ENCODE measurements at places on chromosomes 3 and 15.

GRCh38 chr15:74605795-74606150, 9.9 kb upstream of the CLK3 start:
- DNase-seq: no peak

GRCh38 chr3:144770281-144770680, 798.7 kb downstream of the DIPK2A start:
- no peak for DNase-seq

DNA sequence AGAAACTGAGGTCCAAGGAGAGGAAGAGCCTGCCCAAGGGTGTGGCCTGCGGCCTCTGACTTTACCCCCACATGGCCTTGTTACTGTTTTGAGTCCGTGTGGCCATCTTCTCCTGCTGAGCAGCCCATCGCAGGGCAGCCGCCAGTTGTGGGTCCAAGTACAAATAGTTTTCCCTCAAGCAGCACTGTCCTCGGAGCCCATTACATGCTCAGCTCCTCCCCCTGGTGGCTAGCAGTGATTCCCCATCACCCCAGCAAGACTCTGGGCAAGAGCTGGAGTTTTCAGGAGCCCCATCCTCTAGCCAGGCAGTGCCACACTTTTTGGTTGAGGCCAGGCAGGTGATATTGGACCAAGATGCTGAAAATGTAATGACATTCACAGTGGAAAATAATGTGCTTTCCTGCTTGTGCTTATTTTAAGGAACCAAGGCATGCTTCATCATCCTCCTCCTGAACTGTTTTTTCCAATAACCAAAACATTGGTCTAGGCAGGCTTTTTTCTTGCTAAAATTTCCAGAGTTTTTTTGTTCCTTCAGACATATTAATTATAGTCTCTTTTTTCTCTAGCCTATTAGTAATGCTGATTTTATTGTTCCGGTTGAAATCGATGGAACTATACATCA, 23.2 kb upstream of the VILL start:
- DNase-seq: peak; percentile 19

DNA sequence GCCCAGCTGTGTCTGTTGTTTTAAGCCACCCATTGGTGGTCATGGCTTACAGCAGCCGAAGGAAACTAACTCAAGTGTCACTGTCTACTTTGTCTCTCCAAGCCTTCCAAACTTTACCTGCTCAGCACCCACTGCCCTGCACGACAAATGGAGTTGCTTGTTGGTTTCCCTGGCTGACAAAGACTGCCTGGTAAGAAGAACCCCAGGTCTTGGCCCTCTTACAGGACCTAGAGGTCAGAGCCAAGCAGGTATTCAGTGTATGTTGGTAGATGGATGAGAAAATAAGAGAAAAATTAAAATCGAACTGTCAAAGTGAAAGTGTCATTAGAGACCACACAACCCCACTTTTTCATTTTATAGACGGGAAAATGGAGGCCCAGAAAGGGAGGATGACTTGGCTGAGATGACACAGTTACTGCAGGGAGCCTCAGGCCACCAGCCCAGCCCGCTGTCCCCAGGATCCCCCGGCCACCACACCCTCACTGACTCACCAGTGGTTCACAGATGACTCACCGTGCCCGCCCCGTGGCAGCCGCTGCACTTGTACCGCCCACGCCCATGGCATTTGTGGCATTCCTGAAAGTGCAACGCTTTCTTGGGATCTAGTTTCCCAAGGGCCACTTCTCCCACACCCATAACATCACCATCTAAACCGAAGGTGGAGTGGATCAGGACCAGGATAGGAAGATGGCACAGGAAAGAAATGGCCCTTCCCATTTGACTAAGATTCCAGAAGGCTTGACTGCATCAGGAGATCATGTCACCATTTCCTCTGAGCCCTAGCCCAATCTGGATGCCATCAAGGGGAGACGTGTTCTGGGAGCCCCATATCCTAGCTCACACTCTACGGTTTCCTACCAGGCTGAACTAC, 15.2 kb downstream of the SSUH2 start:
- no peak for DNase-seq

DNA sequence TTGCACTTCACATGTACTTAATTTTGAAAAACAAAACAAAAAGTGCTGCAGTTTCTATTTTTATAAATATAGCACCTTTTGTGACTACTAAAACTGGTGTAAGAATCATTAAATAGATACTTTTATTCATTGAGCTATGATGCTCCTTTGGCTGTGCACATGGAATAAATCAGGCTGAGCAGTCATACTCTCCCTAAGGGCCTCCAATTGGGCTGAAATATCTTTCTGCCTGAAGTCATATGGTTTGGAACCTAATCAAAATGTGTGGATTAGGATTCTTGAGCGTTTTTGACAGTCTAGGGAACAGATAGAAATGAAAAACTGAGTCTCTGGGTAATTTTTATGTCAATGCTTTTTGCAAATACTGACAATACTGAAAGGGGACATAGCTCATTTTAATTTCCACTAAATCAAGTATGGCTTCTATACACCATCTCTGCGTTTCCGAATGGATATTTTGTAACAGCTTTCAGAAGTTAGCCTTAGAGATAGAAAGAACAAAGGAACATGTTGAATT, 392.2 kb upstream of the ROBO1 start:
- no peak for DNase-seq

GRCh38 chr3:179045719-179046402, 25.7 kb downstream of the ZMAT3 start:
- DNase-seq: no peak

- DNase-seq: no peak
Observed at GRCh38 chr3:133928903-133929607, 33.4 kb upstream of the RAB6B start.

GRCh38 chr3:107977221-107978130, 113.4 kb downstream of the CD47 start:
- DNase-seq: no peak

- DNase-seq: peak; percentile 46
Observed at GRCh38 chr15:81023483-81024264, 23.0 kb downstream of the TLNRD1 start.

- DNase-seq: no peak
Observed at GRCh38 chr3:188567478-188568195, 413.7 kb downstream of the LPP start.

DNA sequence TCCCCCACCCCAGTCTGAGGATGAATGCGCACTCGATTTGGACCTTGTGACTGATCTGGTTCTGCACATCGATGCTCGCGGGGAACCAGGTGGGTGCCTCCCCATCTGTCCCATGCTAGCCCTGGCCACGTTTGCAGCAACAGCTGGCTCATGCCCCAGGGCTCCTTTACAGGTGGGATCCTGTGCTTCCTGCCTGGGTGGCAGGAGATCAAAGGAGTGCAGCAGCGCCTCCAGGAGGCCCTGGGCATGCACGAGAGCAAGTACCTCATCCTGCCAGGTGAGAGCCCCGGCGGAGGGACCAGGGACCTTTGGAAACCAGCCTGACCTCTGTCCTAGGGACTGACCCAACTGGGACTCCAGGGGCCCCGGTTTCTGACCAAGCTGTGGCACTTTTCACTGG, 44.3 kb downstream of the DHX30 start:
- DNase-seq: no peak

- no peak for DNase-seq
Observed at GRCh38 chr3:172354931-172355499, 93.2 kb downstream of the GHSR start.

GRCh38 chr3:169432708-169433432, 230.6 kb downstream of the MECOM start:
- DNase-seq: no peak

GRCh38 chr3:190646996-190647395, 133.1 kb downstream of the IL1RAP start:
- DNase-seq: no peak

GRCh38 chr3:132228923-132229322, 88.3 kb upstream of the ACP3 start:
- DNase-seq: no peak

GRCh38 chr15:89502867-89503595, 6.6 kb upstream of the RHCG start:
- DNase-seq: no peak

GRCh38 chr3:182981038-182981380, 671 bp upstream of the DCUN1D1 start:
- no peak for DNase-seq

- DNase-seq: no peak
Observed at GRCh38 chr3:15861163-15861562, 63.4 kb upstream of the ANKRD28 start.

DNA sequence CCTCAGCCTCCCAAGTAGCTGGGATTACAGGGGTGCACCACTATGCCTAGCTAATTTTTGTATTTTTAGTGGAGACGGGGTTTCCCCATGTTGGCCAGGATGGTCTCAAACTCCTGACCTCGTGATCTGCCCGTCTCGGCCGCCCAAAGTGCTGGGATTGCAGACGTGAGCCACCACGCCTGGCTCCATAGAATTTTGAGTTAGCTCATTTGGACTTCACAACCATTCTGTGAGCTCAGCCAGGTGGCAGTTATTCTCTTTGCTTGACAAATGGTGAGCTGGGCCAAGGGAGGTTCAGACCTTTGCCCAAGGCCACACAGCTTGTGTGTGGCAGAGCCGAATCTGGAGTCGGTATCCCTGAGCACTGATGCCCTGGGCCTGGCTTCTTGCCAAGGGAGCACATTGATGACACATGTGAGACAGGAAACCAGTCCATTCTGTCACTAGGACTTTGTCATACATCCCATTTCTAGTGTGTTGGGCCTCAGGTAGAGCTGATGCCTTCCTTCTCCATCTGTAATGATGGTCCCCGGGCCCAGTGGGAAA, 17.6 kb downstream of the PODXL2 start:
- DNase-seq: no peak

DNA sequence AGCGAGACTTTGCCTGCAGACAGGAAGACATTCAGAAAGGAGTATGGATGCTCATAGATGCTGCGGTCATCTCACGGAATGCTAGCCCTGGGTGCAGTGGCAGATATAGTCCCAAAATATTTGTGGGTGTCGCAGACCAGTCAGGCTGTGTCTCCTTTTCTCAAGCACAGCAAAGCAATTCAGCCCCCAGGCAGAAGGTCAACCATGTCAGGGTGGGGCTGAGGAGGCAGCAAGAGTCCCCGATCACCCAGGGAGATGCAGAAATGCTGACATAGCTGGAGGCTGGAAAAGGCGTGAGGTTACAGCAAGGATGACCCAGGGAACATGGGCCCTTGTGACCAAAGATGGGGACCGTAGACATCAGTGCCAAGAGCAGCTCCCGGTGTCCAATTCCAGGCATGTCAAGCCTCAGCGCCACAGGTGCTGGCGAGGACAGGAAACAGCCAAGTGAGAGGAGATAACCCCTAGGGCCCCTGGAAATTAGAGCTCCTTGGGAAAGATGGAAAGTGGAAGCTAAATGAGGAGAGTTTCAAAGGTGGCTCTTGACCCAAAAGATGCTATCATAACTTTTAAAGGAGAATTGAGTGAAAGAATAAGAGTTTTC, 81.2 kb upstream of the ABHD17C start:
- DNase-seq: no peak

- DNase-seq: no peak
Observed at GRCh38 chr15:48569591-48570302, 75.8 kb downstream of the FBN1 start.

DNA sequence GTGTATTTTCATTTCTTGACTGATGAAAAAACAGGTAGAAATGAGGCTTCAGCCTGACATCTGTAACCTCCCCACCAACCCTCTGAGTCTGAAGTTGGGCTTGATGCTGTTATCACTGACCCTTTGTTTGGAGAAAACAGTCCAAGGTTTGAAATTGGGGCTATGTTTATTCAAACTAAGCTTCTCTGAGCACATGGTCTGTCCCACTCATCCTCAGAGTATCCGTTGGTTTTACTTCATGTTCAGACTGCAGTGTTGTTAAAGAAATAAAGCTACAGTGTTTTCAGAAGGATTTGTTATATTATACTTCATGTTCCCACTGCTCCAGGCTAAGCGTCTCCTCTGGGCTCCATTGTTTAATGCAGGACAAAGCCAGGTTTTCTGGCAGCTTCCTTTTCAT, 6.0 kb downstream of the MAPKBP1 start:
- DNase-seq: no peak

DNA sequence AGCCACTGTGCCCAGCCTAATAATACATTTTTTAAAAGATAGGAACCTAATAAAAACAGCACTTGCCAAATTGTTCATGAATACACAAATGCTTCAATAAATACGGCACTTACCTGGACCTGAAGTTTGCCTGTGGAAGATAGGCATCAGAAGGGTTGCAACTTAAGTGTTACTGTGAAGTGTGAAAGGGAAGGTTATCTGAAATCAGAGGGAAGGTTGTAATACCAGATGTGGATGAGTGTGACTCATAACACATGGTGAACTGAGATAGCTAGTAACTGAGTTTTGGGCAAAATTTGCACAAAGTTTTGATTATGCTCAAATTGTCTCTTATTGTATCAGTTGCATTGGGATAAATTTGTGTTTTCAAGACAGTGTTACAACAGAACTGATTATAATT, 68.0 kb downstream of the ATP11B start:
- DNase-seq: no peak

All from caudate nucleus (tissue), 63 donors.